ENCODE measurements at places on chromosomes 6 and 20.
A peak's percentile ranks its signal among the peaks of the same experiment; 100 is the strongest.

DNA sequence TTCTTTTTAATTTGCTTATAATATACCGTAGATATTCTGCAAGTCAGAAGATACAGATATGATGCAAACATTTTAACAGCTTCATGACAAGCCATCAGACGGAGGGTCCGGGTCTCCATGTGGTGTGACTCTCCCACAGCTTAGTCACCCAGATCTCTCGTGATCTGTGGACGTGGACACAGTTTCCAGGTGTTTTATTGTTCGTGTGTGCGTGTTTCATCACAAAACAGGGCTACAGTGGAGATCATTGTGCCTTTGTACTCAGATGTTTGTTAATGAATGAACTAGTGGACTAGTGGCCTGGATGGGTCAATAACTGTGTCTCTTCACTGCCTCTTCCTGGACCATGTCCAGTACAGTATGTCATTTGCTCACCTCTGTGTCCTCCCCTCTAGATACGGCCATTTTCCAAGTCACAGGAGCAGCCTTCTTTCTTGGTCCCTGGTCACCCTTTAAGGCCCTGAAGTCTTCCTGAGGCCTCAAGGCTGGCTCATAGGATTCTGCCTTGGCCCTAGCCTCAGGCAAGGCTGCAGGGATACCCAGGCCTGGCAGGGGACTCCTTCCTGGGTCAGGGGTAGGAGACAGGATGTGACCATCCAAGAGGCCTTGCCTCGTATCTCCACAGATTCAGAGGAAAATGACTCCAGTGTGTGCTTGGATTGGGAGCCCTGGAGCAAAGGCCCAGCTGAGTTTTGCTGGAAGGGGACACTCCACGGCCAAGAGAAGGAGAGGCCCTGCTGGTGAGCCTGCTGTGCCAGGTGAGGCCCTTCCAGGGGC lies 4.6 kb downstream of the ADIG start:
- no peak for DNase-seq

- peak; percentile 31 for DNase-seq
Measured at GRCh38 chr20:5168651-5169396, 42.0 kb downstream of the CDS2 start.

- no peak for DNase-seq
Measured at GRCh38 chr20:39660965-39661364, 698.8 kb downstream of the DHX35 start.

- DNase-seq, result peak; percentile 56
Measured at GRCh38 chr6:132354517-132355167, 46.6 kb downstream of the MOXD1 start.

GRCh38 chr6:9404351-9405146 lies 969.2 kb upstream of the SLC35B3 start:
- peak; percentile 21 for DNase-seq

GRCh38 chr6:127518710-127519468 lies at the start of gene MTCL3:
TSS of gene MTCL3 (minus strand) at chr6:127519335.
- DNase-seq, result no peak

GRCh38 chr6:157755032-157755745 lies 67.9 kb upstream of the SNX9 start:
- DNase-seq, result no peak

DNA sequence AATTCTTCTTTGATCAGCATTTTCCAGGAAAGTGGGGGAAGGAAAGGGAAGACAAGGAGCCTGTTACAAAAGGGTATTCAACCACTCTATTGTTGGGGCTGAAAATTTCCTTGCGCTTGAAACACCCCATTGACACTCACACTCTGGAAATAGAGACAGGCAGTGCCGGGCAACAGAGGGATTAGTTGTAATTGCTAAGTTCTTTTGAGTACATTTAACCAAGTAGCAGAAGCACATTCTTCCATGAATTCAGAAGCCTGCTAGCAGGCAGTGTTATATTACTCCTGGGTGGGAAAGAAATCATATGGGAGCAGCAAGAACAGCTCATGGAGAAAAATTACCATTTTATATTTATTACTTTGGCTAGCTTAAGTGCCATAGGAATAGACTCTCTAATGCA lies 745.5 kb downstream of the C6orf118 start:
- no peak for DNase-seq

DNA sequence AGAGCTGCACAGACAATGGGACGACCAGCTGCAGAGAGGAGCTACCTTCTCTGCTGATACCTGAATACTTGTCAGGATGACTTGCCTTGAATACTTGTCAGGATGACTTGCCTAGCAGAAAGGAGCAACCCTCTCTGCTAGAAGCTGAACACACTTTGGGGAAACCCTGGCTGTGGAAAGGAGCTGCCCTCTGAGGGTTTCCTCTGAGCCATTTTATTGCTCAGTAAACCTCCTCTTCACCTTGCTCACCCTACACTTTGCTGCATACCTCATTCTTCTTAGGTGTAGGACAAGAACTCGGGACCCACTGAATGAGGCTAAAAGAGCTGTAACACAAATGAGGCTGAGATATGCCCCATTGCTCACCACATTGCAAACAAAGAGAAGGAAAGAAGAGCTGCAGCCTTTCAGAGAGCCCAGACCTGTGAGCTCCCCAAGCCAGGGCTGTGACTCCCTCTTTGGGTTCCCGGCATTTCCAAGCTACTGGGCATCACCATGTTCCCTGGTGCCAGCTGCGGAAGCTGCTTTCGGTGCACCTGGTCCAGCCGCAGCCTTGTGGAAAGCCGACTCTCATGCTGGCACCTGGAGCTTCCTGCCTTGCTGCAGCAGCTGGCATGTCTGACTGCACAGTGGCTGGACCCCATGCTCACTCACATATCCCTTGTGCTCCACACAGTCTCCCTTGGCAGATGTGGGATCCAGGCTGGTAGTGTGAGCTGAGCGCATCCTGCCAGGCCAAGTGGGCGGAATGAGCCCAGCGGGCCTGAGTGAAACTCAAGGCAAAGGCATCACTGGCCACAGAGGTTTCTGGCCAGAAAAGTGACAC lies 106.7 kb upstream of the AHI1 start:
- no peak for DNase-seq

DNA sequence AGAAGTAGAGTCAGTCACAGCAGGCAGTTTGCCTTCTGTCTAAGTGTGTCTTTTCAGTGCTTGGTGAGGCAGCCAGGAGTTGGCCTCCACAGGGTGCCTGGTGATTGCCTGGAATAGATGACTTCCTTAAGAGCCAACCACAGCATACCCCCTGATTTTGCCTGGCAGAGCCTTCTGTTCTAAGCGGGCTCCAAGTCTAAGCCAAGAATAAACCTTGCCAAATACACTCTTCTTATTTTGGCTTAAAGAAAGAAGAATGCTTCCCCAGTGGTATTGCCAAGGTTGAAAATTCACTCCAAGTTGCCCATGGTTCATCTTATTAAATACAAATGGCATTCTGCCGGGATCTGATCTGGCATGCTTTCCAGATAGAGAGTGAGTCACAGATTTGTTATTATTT lies 1424.8 kb upstream of the EYS start:
- DNase-seq, result no peak

DNA sequence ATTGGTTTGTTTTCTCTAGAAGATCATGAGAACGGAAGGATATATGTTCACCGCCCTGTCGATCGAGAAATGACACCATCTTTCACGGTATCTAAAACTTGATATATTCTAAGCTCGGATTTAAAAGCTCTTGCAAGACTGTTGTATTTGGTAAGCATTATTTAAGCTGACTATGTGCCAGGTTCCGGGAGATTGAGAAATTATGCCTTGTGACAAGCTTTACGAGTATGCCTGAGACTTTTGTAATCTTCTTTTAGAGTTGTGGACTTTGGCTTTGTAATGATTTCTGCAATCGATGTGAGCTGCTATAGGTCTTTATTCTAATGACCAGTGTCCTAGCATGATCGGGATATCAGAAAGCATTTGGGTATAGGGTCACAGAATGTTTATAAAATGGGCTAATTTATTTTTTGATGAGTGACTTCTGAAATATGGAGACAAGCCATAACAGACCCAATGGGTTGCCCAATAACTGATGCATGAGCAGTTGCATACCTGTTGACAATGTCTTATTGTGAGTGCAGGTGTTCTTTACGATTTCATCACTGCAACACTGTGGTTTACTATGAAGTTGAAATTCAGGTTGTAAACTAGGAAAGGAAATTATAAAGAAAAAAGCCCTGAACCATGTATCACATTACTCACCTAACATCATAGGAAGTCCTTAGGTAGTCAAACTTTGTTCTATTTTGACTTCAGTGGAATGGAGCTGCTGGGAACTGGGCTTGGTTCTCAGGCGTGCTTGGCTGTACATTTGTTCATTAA lies 14.0 kb downstream of the CDH26 start:
- DNase-seq, result no peak

- DNase-seq, result no peak
Measured at GRCh38 chr6:33424855-33425667, 5.2 kb downstream of the SYNGAP1 start.

DNA sequence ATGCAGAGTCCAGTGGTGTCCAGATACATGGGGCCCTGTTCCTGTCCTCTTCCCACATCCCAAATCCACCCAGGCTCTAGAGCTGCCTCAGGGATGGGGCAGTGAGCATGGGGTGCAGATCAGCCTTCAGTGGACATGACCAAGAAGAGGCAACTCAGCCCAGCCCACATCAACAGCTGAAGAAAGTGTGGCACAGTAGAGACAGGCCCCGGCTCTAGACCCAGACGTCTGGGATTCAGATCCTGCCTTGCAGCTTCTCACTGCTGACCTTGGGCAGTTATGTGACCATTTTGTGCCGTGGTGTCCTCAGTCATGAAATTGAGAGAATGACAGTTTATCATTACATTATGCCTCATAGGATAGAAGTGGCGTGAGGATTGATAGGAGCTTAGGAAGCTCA lies 54.6 kb upstream of the CST7 start:
- no peak for DNase-seq

GRCh38 chr20:48635791-48636267 lies 192.0 kb downstream of the PREX1 start:
- DNase-seq, result no peak

- DNase-seq, result no peak
Measured at GRCh38 chr20:57650266-57650665, 30.0 kb upstream of the ZBP1 start.

- DNase-seq, result no peak
Measured at GRCh38 chr6:160356074-160356744, 8.0 kb downstream of the SLC22A3 start.

DNA sequence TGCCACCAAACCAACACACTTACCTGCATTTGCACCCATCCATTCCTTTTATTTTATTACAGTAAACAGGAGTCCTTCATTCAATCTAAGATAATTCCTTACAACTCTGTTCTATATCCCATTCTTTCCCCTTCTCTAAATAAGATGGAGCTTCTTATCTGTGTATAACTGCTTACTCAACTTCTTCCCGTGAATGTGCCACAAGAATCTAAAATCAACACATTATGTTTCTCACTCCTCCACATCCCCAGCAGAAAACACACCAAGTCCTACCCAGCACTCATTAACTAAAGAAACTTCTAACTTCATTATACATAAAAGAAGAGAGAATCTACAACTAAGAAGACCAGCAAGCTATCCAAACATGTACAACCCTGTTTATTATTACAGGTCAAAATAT lies 141.1 kb downstream of the COL21A1 start:
- DNase-seq, result peak; percentile 31
